Lung microvascular endothelial cell (primary cell): ENCODE measurements at places on chromosomes 4 and X.

DNA sequence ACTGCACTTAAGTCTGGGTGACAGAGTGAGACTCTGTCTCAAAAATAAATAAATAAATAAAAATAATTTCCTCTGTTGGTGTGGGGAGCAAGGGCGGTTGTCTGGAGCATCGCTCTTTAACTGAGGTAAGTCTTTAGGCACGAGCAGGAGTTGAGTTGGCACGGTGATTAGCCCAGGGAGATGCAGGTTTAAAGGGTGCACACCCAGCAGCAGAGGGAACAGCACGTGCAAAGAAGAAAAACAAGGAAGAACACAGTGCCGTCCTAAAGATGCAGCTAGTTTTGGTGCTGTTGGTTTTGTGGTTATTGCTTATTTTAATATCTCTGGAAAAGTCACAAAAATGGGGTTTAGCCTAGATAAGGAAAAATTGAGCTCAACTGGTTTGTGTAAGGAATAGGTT, 87.8 kb downstream of the DHX15 start:
- DNase-seq = no peak

- no peak for DNase-seq
Measured at GRCh38 chr4:20219521-20219920, 32.2 kb upstream of the SLIT2 start.

DNA sequence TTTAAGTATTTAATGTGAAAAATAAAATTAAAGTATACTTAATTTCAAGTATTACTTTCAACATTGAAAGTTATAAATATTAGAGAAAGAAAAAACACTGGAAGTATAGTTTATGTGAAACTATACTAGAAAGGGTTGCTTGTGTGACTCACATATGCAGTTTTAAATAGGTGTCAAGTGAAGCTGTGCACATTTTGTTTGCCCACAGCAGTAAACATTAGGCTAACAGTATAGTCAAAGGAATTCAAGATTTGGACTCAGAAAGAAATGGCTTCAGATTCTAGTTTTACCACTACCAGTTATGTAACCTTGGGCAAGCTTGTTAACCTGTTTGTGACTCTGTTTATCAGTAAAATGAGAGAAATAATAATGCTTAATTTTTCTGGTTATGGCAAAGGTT, 148.2 kb downstream of the FAM47B start:
- no peak for DNase-seq

DNA sequence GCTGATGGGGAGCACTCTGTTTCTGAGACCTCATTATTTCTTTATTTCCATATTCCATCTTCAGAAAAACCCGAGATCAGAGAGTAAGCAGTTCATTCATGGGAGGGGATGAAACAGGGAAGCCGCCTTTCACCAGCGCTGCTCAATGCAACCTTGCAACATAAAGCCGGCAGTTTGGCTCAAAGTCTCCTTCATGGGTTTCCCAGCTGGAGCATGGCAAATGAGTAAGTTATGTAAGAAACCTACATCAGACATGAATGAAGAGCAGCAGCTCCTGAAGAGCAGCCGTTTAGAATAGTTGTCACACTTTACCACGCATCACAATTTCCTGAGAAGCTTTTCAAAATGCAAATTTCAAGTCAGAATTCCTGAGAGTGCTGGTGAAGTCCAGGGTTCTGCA, 578.8 kb downstream of the FSTL5 start:
- DNase-seq = no peak

DNA sequence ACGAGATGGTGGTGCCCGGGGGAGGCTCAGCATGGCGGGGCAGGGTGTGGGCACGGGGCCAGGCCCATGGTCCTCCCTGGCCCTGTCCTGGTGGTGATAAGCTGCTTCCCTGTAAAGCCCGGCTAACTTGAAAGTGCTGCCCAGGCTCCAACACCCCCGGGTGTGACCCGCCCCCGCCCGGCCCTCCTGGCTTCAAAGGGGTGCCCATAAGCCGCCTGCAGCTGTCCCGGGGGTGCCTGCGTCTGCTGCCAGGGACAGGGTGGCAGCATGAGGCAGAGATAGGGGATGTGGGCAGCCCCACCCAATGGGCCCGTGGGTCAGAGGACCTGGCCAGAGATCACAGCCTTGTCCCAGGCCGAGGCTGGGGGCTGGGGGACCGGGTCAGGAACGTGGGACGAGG, 18.1 kb downstream of the FGFRL1 start:
- DNase-seq = no peak
